ENCODE measurements at places on chromosomes 16 and 17. TPM values are rescaled to one million over a fixed set of nuclear protein-coding genes. Genes with fewer than 3 reads are reported as not detected.

Gene SHPK
- 4.4 TPM for total RNA-seq

Gene ABCA8
- total RNA-seq = 60.3 TPM

Gene GRAPL
- 1.2 TPM for total RNA-seq

Gene PHOSPHO1
- 0.78 TPM for total RNA-seq

Gene PPP1R1B
- 0.89 TPM for total RNA-seq

Gene OTOP2
- total RNA-seq = not detected

Gene MYH1
- total RNA-seq = not detected

Gene IRF8
- total RNA-seq = 3.3 TPM

Gene C16orf89
- total RNA-seq = 3.5 TPM

Gene PRSS22
- total RNA-seq = not detected

Gene PRSS53
- 0.62 TPM for total RNA-seq

Gene GPR139
- total RNA-seq = not detected

Gene DLX3
- not detected for total RNA-seq

Gene IL17C
- total RNA-seq = not detected

Gene MT1E
- total RNA-seq = 136 TPM

Gene TAOK2
- 32.7 TPM for total RNA-seq

Gene CDRT15
- not detected for total RNA-seq
